ENCODE measurements at places on chromosomes 6 and 20.
A peak's percentile ranks its signal among the peaks of the same experiment; 100 is the strongest.

GRCh38 chr20:50528804-50529351, 18.7 kb downstream of the PTPN1 start:
- DNase-seq, result no peak

DNA sequence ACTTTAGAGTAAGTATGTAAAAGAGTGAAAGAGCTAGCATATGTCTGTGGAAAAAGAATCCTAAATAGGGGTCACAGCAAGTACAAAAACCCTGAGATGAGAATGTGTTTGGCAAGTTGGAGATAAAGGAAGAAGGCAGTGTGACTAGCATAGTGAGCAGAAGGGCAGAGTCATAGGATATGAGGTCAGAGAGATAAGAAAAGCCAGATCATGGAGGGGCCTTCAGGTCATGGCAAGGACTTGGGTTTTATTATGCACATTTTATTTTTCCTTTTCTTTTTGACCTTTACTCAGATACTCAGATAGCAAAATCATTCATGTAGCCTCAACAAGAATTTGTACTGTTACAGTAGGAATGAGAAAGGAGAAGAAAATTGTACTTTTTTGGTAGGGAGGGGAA, 138.0 kb downstream of the GJA1 start:
- DNase-seq, result no peak

DNA sequence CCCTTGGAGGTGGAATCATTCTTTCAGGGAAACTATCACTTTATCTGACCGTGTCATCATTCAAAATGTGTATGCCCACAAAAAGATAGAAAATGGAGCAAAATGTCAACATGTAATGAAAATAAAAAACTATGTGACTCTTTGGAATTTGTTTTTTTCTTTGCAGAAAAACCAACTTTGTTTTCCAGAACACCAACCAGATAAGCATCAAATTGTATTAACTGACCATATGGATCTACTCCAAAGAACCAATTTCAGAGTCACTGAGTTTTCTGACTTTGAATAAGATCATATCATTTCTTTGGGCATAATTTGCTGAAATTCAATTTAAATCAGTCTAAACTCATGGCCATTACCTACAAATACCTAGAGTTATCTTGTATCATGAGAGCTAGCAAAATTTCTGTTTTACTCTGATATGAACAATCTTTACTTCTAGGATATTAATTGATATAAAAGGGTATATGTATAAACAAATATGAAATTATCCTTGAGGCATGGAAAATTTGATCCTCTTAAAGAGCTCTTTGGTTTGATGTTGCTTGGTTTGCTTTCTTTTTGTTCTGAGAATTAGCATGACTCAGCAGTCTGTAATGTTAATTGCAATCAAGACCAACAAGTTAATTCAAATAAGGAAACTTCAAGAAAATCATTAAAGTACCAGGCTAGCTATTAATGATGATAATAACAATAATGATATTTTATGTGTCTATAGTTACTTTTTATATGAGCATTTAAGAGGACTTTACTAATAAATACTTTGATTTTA, 444.4 kb upstream of the MARCKS start:
- DNase-seq, result no peak

GRCh38 chr6:56724455-56724854, 81.8 kb upstream of the DST start:
- DNase-seq, result no peak

DNA sequence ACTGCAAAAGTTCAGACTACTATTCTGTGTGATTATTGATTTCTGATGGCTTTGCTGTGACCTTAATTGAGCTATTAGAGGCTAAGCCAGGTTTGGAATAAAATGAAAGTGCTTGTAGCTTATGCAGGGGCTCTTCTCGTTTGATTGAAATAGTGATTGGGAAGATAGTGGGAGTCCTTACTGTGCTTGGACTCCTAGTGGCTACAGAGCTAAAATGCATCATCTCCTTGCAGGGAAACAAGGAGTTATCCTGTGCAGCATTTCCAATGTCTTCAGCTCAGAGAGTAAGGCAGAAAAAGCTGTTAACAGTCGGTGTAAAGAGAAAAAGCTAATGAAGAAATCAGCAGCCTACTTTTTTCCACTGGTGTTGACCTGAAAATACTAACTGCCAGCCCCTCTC, 173.5 kb downstream of the SLC35F1 start:
- DNase-seq, result no peak

GRCh38 chr6:7373739-7374138, 15.8 kb downstream of the CAGE1 start:
- no peak for DNase-seq

- no peak for DNase-seq
These were observed 4.6 kb upstream of the C2 start for GRCh38 chr6:31922942-31923341.

GRCh38 chr6:40552941-40553340, 34.2 kb downstream of the LRFN2 start:
- DNase-seq, result no peak

DNA sequence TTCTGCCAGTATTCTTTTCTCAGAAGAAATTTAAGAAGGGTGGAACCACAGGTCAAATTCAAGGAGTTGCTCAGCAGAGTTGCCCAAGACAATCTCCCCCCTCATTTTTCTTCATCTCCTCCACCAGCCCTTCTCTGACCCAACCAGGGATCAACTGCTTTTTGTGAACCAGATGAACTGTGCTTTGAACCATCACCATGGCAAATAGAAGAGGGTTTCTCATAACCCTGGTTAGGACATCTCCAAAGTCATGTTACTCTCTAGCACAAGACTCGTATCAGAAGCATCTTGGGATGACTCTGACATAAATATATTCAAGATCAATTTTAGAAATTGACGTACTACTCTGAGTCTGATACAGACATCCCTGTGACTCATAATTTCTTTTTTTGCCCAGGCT, 130.7 kb downstream of the ALDH8A1 start:
- no peak for DNase-seq

DNA sequence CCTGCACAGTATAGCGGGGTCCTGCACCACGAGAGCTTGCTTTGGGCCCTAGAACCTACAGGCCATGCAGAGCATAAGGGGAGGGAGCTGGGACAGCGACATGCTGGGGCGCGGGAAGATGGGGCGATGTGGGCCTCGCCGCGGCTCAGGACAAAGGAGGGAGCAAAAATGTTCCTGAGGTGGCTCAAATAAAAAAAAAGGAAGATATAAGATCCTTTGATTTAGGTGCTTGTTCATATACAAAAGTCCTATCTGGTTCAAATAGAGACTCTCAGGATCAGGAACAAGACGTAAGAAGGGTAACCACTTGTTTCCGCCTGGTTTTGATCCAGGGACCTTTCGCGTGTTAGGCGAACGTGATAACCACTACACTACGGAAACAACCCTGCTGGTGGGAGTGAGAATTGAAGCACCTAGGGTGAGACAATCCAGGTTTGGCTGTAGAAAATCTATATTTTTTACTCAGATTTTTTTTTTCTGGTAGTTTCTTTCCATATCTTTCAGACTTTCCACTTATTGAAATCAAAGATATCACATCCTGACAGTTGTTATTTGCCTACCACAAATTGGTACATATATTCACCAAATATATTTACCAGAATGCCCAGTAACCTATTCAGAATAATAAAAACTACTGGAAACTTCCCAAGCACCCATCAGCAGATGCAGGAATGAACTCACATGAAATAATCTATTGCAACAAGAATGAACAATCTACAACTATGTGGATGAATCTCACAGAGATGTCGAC, 177.9 kb upstream of the ZNF184 start:
- DNase-seq, result no peak

- DNase-seq, result no peak
These were observed 10.4 kb downstream of the RPL7L1 start for GRCh38 chr6:42889815-42890214.

DNA sequence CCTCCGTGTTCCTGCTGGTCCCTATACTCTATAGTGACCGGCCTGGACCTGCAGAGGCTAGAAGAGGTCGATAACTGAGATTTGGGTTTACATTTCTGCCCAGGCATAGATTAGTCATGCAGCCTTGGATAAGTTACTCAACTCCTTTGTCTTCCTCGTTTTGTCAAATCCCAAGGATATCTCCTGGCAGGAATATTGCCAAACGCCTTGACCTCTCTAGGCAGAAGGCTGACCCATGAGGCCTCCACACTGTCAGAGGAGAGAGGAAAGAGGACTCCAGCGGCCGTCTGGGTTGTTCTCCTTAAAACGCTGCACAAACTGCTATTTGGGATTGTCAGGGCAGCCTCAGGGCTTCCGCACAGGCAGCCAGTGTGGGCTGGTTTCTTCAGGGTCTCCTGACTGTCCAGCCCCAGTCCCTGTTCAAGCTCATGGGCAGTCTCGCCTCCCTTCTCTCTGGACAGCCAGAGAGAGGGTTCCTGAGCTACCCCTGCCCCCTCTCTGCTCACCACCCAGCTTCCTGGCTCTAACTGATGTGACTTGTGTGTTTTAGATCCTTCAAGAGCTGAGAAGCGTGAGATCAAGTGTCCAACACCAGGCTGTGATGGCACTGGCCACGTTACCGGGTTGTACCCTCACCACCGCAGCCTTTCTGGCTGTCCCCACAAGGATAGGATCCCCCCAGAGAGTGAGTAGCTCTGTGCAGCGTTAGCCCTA, 44.7 kb upstream of the PCMTD2 start:
- DNase-seq, result no peak

DNA sequence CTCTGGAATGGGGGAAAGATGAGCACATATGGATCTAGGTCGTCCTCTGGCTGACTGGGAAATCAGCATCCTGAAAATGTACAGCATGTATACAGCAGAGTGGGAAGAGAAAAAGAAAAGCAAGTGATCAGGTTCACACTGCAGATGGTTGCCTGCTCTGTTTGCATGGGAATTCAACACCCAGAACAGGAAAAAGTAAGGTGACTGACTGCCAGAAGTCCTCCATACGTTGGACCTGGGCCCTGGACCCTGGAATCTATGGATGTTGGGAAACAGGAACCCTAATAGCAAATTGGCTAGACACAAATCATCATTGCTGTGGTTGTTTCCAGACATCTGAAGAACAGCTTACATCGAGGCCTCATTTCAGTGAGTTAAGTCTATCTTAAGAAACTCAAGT, 30.3 kb upstream of the TNFAIP3 start:
- no peak for DNase-seq

DNA sequence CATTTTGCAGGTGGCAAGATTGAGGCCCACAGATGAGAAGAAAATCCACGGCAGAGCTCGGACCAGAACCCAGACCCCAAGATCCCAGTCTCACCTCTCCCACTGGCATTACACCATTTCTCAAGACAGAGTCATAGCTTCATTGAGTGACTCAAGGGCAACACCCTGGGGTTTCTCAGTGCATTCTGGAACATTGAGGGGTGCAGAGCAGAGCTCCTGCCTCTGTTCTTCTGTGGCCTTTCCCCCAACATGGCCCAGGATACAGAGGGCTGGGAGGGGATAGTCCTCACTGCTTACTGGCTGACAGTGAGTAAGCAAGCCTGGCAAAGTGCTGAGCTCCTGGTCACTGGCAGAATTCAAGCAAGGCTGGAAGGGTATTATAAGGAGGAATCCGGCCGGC, 74.0 kb downstream of the MDGA1 start:
- DNase-seq, result no peak

- DNase-seq, result no peak
These were observed 226.2 kb downstream of the ERMARD start for GRCh38 chr6:169977434-169978265.

GRCh38 chr20:24131281-24131680, 142.7 kb upstream of the GGTLC1 start:
- DNase-seq, result no peak

GRCh38 chr6:13299918-13300317, 28.4 kb downstream of the TBC1D7 start:
- no peak for DNase-seq

DNA sequence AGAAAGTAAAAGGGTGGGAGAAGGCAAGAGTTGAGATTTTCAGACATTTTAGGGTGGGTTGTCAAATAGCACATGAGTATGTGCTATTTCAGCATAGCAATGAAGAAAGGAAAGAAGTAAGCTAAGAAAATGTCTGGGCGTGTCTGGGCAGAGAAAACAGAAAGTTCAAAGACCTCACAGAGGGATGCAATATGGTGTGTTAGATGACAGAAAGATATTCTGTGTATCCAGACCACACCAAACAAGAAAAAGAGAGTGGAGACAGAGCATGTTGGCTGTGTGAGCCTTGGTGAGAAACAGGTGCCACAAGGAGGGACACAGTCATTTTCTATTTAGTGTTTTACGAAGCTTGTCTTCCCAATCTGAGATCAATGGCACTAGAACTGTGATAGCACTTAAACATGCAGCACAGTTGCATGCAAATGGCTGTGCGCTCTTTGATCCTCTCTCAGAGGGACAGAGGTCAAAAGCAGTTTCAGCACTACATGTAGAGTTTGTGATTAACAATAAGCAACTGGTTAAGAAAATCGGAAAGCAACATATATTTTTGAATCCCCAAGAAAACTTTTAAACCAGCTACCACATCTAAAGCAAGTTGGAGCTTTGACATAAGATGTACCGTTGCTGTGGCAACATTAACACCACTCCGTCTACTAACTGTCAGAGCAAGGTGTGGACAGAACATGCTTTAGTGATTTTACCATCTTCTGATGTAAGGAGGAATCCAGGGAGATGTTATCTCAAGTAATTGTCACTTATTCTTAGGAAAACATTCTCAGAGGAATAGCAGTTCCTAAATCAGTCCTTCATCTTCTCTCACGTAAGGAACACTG, 515.5 kb upstream of the NOX3 start:
- DNase-seq, result no peak

GRCh38 chr6:43268782-43269272, 25.5 kb downstream of the TTBK1 start:
- no peak for DNase-seq

- peak; percentile 28 for DNase-seq
These were observed 36.1 kb downstream of the PSMB1 start for GRCh38 chr6:170516783-170517616.

- no peak for DNase-seq
These were observed 79.0 kb upstream of the POPDC3 start for GRCh38 chr6:105258816-105259215.

- no peak for DNase-seq
These were observed 107.2 kb downstream of the FOXC1 start for GRCh38 chr6:1716868-1717267.

DNA sequence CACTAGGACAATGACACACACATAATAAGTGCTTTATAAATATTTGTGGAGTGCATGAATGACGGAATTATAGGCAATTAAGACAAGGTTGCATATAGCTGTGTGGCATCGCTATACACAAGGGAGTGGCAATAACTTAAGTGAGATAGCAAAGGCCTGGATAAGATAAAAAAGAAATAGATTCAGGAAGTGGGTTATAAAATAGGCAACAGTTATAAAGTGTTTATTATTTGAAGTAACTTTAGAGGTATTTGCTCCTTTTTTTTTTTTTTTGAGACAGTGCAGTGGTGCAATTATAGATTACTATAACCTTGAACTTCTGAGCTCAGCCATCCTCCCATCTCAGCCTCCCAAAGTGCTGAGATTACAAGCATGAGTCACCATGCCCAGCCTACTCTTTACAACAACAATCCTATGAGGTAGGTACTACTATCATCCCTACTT, 75.9 kb upstream of the LOC128125822 start:
- DNase-seq, result no peak
